ENCODE measurements at places on chromosomes 4 and X.

GRCh38 chr4:11497212-11497806 lies 68.6 kb upstream of the HS3ST1 start:
- DNase-seq: no peak

GRCh38 chrX:20459410-20460350 lies 193.0 kb upstream of the RPS6KA3 start:
- DNase-seq: no peak

DNA sequence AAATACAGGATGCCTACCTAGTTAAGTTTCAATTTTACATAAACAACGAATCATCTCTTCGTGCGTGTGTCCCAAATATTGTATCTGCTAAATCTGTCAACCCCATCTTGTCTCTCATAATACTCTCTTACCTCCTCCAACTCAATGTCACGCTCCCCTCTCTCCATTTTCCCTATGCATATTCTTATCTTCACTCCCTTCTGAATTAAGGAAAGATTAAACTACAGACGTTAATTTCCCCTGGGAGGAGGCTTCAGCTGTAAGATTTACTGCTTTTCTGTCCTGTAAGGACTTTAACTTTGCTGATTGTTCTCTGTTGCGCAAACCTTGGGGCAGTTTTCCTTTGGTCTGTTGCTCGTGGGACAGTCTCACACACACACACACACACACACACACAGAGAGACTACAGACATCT lies 455 bp upstream of the ABCB7 start:
- DNase-seq: no peak

DNA sequence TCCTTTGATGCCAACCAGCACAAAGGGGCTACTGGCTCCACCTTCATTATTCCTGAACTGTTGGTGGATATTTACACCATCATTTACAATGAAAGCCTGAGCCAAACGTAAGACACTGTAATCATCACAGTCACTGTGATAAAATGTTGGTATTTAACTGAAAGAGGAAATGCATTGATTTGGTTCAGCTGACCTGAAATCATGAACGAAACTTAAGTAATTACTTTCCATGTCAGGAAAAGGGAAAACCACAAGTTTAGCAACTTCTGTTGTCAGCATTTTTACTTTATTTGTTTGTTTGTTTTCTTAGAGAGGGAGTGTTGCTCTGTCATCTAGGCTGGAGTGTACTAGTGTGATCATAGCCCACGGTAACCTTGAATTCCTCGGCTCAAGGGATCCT lies 247.8 kb upstream of the FAM47A start:
- no peak for DNase-seq

DNA sequence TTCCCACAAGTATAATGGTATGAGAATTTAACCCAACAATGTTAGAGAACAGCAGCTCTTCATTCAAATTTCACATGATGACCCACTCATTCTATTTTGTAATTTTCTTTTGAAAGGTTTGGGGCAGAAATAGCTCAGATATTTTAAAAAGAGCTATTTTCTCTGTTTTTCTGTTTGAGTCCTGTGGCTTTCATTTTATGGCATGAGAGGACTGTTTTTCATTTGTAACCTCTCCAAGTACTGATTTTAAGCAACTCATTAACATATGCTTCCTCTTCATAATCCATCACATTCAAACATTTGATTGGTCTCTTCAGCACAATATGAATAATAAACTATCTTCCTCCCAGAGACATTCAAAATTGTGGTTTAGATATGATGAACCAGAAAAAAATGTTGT lies 129.0 kb upstream of the TEX13A start:
- no peak for DNase-seq

GRCh38 chrX:71096760-71097032 lies 1.0 kb downstream of the FOXO4 start:
- DNase-seq: no peak

- no peak for DNase-seq
Measured at GRCh38 chr4:116752027-116752426, 333.3 kb downstream of the TRAM1L1 start.

DNA sequence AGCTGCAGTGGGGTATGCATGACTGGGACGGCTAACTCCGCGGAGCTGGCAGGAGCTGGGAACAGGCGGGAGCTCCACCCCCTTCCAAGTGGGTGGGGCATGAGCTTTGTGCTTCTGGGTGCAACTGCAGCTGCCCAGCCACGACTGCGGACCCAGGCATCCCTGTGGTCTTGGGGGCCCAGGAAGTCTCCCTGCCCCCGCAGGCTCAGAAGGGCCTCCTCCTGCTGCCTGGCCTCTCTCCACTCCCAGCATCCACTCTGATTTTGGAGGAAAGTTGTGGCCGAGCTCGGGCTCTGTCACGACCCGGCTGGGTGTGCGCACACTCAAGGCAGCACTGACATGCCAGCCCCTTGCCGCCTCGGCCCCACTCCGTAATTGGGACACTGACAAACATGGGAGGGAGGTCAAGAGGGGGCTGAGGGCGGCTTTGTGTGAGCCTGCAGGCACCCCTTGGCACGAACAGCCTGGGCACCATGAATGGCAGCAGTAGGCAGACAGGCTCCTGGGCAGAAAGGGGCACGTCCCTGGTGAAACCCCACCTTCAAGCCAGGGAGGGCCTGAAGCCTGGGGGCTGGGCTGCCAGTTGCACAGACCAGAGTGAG lies 822.6 kb downstream of the GLUD2 start:
- no peak for DNase-seq

- DNase-seq: no peak
Measured at GRCh38 chr4:5843573-5844530, 49.0 kb downstream of the CRMP1 start.

DNA sequence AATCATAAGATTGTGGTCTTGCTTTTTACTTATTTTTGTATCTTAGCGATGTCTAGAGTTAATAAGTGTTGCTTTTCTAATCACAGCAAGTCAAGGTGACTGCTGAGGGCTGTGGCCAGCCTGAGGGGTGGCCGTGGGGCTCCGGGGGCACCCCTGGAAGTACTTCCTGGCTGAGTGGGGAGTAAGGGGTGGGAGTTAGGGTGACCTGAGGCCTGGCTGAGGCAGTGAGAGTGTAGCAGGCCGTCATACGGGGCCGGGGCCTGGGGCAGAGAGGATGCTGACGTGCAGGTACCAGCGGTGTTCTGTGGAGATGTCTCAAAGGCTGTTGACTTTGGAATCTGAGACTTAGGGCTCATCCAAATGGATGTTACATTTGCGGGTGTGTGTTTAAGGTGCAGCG lies 29.3 kb downstream of the PIGG start:
- no peak for DNase-seq

- no peak for DNase-seq
Measured at GRCh38 chr4:20087522-20087911, 164.2 kb upstream of the SLIT2 start.

- no peak for DNase-seq
Measured at GRCh38 chr4:121400632-121401031, 19.8 kb upstream of the QRFPR start.

- DNase-seq: no peak
Measured at GRCh38 chr4:5858020-5858769, 34.7 kb downstream of the CRMP1 start.

- DNase-seq: no peak
Measured at GRCh38 chr4:186294160-186294559, 28.2 kb downstream of the F11 start.

GRCh38 chr4:28313729-28314713 lies 1453.4 kb downstream of the STIM2 start:
- no peak for DNase-seq

GRCh38 chrX:120857240-120857639 lies 18.4 kb downstream of the CT47B1 start:
- no peak for DNase-seq

DNA sequence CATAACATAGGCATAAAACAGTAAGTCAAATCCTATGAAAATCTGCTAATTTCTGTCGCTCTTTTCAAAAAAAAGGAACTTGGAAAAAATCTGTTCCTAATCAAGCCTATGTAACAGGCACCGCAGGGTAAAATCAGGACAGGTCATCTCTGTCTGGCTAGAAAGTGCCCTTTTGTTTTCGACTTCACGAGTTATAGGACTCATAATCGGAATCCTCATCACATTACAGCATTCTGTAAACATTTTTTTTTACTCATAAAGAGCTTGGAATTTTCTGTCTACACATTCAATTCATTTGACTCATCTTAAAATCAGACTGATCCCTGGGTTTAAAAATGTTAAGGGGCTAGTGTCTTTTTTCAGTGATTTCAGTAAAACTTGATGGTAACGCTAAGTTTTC lies 181.7 kb upstream of the TBC1D9 start:
- DNase-seq: no peak

DNA sequence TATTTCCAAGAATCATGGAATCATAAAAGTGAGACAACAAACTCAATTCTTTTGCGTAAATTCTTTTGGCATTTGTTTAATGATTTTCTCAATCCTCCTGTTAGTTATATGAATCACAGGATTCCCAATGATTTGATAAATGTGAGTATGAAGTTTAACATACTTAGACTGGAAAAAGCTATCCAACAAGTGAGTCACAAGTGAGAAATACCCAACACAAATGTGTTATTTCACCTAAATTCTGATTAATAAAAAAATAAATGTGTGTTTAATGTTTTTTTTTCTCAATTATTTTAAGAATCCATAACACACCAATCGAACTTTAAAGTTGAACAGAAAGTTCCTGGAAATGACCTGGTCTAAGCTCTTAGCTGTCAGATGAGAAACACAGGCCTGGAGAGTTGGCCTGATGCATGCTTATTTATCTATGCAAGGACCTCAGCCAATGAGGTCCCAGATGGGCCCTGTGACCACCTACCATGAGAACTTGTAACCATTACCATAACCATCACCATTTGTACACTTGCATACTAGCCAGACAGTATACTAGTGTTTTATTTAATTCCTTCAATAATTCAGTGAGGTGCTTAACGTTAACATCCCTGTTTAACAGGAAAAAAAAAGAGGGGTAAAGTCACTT lies 386.7 kb downstream of the SPRY1 start:
- DNase-seq: no peak

GRCh38 chr4:15878011-15878410 lies 60.5 kb downstream of the FGFBP1 start:
- no peak for DNase-seq

DNA sequence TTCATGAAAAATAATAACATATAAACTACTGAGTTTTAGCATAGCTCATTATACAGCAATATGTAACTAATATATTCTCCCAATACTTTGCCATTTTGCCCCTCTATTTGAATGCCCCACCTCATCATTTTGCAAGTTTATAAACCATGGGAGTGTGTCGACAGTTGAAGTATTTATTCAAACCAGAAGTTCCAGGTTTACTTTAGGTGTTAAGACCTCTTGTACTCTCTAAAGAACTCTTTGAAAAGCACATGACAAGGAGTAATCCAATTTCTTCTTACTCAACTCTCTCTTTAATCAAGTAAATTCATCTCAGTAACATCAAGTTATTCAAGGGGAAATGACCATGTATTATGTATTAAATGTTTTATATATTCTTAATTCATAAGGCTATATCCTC lies 240.7 kb downstream of the COX18 start:
- DNase-seq: no peak

DNA sequence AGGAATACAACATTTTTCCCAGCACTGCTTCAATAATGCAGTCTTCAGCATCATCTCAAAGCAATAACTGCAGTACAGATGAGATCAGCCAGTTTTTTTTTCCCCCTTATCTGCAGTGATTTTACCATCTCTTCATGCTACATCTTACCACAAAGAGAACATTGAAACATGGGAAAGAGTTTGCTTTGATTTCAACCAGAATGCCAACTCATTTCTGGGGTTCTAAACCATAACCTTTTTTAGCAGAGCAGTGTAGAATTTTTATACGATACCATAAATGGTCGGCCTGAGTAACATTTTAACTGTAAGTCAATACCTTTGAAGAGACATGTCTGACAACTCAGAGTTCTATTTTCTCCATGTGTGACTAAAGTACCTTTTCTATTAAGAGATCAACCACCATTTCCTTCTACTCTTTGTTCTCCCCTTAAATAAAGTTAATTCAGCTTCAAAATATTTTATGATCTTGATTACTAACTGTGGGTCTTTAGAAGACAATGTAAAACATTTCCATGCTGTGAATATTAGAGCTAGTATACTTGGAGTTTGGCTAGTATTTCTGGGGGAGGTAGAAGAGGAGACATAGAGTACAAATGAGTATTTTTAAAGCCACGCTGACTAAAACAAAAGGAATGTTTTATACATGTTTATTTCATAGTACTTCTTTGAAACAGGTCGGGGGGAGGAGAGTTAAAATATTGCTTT lies 69.1 kb downstream of the TET2 start:
- no peak for DNase-seq

DNA sequence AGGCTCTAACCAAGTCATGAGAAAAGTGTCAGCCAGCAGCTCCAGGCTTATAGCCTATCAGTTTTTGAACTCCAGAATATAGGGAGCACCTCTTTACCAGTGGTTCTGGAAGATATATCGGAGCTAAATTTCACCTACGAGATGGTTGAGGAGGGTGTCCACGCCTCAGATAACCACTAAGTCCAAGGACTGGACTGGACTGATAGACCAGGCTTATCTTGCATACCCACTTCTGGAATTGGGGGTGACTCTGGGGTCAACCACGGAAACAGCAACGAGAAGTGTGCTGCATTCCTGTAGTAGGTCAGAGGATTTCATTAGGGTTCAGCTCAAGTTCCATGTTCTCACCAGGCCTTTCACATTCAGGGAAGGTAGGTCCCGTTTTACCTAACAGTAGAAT lies 38.6 kb upstream of the TRPC3 start:
- no peak for DNase-seq

- no peak for DNase-seq
Measured at GRCh38 chrX:3697701-3698279, 15.7 kb downstream of the PRKX start.

DNA sequence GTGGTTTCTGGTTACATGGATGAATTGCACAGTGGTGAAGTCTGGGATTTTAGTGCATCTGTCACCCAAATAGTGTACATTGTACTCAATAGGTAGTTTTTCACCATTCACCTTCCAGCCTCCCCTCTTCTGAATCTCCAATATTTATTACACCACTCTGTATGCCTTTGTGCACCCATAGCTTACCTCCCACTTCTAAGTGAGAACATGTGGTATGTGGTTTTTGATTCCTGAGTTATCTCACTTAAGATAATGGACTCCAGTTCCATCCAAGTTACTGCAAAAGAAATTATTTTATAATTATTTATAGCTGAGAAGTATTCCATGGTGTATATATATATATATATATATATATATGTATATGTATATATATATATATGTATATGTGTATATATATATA lies 155.8 kb downstream of the HHIP start:
- no peak for DNase-seq

DNA sequence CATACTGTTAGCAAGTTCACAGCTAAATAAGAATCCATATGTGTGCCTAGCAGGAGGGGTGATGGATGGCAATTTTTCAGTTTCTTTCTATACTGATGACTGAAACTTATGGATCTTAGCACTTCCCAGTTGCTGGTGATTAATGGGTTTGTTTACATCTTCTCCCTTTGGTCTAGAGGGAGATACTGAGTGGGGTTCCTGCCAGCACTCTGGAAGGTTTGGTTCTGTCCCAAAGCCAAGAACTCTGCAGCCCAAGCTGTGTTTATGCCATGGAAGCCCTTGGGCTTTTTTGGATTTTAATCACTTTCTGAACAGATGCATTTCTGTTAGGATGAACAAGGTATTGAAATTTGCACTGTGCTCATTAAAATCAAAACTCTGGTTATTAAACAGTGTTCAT lies 43.5 kb downstream of the DDIT4L start:
- DNase-seq: no peak
